ENCODE measurements at places on chromosomes 5 and 9.

DNA sequence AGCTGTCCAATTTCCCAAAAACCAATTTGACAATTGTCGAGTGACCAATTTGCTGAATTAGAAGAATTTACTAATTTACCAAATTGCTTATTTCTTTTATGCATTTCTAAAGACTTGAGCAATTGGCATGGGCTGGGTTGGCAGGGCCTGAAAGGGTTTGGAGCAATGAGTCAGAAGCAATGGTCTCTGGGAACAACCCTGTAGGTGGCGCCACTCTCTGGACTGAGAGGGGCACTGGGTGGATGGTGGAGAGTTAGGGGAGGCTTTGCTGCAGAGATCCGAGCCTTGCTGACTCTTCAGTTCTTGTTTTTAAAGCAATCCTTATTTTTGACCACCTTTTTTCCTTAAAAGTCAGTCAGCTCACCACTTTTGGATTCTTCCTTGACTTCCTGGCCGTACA is 71.5 kb upstream of the RPS23 start:
- DNase-seq = peak; percentile 33

DNA sequence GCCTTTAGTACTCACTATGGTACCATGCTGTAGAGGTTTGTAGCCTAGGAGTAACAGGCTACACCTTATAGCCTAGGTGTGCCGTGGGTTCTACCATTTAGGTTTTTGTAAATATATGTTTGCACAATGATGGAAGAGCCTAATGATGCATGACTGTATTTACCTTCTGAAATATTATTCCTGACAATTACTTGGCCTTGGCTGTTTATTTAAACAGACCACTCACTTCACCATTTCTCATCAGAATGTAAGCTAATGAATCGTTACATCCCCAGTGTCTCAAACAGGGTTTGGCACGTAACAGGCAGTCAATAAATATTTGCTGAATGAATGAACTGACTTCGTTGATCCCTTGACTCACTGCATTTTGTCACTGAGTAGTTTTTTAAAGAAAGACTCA is 93.1 kb downstream of the MED27 start:
- DNase-seq = no peak

DNA sequence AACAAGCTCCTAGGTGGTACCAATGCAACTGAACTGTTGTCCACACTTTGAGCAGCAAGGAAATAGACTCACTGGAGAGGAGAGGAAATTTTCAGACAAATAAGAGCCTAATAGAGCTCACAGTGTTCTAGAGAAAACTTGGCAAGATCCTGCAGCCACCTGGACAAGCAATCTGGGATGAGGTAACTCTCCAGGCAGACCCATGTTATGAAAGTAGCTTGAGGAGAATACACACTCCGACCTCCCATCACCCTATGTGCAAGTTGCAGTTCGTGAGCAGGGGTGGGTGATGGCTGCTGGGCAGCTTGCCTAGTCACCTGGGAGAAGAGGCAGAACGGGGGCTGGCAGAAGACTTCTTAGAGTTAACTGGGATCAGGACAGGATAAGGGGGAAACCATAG is 102.2 kb downstream of the KLF4 start:
- no peak for DNase-seq

DNA sequence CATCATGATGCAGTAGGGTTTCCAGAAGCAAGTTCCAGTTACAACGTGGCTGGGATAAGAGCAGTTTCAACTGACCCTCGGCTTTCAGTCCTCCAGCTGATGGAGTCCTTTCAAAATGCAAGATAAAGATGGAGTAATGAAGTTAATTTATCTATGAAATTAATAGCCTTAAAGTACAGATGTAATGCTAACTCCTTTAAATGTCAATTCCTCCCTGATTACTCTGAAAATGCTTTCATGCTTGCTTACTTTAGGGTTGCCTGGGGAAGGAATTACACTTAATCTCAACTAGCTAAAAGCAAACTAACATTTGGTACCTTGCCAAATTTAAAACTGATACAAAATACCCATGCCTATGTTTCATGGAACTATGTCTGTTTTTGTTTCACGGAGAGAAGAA is 178.4 kb downstream of the KIAA0825 start:
- DNase-seq = no peak

GRCh38 chr9:98763986-98764745 is 32.2 kb downstream of the ANKS6 start:
- no peak for DNase-seq

DNA sequence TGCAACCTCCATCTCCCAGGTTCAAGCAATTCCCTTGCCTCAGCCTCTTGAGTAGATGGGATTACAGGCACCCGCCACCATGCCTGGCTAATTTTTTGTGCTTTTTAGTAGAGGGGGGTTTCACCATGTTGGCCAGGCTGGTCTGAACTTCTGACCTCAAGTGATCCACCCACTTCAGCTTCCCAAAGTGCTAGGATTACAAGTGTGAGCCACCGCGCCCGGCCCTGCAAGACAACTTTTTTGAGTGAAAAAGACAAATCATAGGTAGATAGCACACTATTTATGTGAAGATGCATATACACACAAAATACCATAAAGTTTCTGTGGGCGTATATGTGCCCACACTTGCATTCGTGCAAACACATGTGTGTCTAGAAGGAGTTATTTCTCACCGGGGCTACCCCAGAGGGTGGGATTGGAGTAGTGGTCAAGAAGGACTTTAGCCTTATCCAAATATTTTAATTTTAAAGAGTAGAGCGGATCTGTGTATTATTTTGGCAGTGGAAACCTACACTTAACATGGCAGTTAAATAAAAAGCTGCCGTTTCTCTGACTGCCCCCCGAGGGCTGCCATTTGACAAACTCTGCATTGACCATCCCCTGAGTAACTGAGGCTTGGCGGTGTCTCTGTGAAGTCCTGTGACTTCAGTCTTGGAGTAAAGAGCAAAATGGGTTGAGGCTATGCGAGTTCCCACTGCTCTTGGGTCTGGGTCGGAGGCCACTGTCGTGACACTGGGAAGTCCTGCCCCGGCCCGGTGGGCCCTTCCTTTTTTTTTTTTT is 93.4 kb upstream of the PTCH1 start:
- DNase-seq = no peak

DNA sequence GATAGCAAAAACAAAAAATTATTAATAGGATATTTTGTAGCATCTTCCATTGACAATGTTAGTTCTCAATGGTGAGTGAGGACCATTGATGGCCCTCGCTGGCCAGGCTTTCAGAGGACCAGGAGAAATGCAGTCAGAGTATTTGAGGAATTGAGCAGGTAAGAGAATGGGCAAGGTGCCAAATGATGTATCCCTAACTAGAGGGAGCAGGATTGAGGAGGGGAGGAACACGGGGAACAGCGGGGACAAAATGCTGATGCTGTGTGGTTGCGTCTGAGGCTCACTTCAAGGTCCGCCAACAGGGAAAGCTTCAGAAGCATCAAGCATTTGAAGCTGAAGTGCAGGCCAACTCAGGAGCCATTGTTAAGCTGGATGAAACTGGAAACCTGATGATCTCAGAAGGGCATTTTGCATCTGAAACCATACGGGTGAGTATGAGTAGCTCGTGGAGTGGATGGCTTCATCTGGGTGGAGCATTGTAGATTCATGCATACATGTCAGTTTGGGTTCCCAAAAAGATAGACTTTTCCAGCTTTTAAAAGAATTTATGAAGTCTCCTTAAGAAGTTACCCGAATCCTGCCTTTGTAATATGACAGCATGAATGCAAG is 16.2 kb downstream of the SPTAN1 start:
- no peak for DNase-seq

DNA sequence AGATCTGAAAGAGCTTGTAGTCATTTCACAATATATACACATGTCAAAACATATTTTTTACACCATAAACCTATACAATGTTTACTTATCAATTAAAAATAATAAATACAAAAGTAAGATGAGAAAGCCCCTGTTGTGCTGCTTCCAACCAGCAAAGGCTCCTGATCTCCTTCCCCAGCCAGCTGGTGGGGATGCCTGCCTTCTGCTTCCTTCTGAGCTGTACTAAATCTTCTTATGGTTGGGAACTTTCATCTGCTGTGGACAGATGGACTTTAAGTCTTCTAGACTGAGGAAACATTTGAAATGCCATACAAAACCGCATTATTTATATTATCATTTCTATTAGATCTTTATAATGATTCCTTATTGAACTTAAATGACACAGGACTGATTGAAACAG is 745.3 kb upstream of the CHD1 start:
- DNase-seq = no peak

- DNase-seq = no peak
These were observed 20.9 kb downstream of the KLHL3 start for GRCh38 chr5:137714946-137715345.

GRCh38 chr9:18824095-18824666 is 208.8 kb downstream of the SAXO1 start:
- DNase-seq = no peak

- no peak for DNase-seq
These were observed 41.4 kb downstream of the RGS3 start for GRCh38 chr9:113504725-113505590.

- DNase-seq = no peak
These were observed 55.8 kb downstream of the ZNF354C start for GRCh38 chr5:179115845-179116524.

DNA sequence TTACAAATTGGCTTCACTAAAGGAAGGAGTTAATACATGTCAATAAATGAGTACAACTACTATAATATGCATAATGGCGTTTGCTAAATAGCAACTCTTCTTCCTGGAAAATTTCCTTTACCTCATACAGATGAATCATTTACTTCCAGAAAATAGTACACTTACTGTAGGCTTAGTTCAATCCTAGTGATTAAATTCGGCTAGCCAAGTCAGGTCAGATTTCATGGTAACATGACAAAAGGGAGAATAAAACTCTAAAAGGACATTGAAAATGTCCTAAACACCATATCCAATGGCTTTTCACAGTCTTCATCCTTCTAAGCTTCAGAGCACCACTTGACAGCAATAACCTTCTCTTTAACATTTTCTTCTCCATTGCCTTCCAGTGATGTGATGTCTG is 42.1 kb upstream of the ZFAND5 start:
- DNase-seq = no peak

DNA sequence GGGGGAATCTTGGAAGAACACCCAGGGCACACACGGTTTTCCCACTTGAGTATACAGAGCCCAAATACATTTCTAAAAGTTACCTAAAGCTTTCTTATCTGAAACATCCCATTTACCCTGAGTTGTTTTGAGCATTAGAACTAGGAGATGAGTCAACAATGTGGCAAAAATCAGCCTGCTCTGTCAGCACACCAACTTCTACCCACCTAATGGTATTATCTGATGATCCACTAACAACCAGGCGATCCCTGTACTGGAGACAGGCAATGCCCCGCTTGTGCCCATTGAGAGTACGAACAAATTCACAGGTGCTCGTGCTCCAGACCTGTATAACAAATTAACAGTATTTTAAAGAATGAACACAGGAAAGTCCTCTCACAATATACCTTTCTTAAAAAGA is 87.0 kb downstream of the SMIM23 start:
- DNase-seq = no peak

DNA sequence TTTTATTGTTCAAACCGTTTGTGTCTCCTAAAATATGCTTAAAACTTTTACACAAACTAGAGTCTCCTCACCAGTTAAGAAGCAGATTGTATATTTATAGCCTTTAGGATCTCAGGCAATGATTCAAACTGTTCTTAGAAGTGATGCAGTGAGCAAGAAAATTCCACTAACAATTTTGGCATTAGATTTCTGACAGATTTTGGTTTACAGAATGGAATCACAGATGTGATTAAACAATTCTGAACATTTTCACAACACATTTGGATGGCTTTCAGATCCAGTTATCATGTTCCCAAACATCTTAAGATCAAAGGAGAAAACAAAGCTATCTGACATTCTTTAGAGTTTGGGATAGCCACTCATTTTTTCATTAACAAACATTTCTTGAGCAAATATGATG is 181.7 kb upstream of the RIOK2 start:
- no peak for DNase-seq

DNA sequence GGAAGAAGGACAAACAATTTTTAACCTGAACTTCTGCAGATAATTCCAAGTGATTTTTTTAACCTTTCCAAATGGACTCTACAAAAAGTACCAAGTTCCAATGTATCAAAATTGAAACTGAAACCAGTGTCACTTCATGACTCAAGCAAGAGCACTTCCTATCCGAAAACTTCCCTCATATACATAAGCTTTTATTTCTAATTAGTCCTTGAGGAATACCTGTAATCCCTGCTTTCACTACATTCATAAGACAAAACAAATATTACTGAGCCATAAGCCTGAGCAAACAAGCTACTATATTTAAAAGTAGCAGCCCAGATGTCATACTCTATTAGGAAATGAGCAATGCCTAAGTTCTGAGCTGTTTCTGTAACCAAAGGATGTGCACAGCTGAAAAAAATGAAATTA is 224.4 kb downstream of the EBF1 start:
- DNase-seq = no peak

GRCh38 chr9:72207278-72207677 is 58.0 kb downstream of the GDA start:
- DNase-seq = no peak

- DNase-seq = no peak
These were observed 49.1 kb downstream of the HOMER1 start for GRCh38 chr5:79464695-79465332.

- no peak for DNase-seq
These were observed 410.1 kb downstream of the CDH18 start for GRCh38 chr5:19577882-19578281.

DNA sequence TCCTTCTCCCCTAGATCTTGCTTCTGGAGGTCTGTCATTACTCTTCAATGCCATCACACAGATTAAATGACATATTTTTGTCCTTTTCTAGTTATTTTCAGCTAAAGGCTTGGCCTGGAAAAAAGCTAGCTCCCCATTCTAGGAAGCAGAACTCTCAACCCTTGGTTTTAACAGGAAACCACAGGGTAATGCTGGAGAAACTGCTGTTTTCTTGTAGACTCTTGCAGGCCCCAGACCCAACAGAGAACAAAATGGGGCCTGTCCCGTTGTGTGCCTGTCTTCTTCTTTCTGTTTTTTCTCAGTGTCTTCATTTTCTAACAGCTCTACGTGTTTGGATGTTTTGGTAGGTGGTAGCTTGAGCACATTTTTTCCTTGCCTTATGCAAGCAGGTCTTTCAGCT is 21.5 kb downstream of the DCANP1 start:
- DNase-seq = no peak

DNA sequence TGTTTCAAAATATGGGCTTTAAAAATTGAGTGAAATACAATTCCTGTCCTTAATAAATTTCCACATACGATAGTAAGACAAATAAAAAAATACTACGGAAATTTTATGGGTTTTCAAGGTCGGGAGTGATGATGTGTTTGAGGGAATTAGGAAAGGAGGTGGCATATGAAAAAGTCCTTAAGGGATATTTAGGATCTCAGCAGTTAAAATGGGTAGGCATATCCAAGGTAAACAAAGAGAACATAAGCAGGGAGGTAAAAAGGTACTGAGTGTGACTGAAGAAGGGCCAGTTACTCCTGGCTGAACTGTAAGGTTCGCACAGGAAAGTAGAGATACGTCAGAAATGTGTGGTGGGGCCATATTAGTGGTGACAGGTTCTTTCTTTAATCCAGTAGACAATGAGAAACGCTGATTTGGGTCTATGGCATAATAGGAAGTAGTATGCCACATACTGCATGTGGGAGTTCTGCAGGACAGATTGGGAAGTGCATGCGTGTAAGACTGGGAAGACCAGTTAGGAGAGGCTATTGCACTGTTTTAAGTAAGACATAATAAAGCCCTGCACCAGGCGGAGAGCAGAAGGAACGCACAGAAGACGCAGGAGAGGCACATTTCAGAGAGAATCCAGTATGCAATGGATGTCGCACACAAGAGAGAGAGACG is 937 bp upstream of the HMGCR start:
- no peak for DNase-seq
